ENCODE measurements at places on chromosomes 2 and 18. TPM values are rescaled to one million over a fixed set of nuclear protein-coding genes. Genes with fewer than 3 reads are reported as not detected.

DNA sequence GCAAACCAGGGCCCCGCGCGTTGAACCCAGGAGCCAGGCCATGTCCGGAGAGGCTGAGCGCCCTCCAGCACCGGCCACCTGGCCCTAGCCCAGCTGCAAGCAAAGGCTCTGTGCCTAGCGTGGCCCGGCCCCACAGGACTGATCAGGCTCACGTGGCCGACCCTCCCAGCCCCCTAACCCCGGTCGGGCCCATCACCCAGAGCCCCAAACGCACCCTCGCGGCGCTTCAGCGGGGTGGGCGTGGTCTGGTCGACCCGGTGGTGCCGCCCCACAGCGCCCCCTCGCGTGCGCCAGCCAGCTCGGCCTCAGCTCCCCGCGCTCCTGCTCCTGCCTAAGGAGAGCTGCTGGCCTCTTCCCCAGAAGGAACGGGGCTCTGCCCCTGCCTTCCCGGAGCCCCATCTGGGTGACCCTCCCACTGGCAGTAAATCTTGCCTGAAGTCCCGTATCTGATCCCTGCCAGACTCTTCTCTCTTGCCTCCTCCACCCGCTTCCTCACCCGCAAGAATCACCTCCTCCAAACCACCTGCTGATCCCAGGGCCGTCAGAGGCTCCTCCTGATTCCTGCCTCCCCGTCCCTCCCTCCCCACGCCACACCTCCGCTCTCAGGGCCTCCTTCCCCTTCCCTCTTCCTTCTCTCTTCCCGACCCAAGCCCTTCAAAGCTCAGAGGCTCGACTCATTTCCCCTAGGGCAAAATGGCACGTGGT, 12.3 kb upstream of the TEX51 start:
- peak; percentile 45 for DNase-seq

DNA sequence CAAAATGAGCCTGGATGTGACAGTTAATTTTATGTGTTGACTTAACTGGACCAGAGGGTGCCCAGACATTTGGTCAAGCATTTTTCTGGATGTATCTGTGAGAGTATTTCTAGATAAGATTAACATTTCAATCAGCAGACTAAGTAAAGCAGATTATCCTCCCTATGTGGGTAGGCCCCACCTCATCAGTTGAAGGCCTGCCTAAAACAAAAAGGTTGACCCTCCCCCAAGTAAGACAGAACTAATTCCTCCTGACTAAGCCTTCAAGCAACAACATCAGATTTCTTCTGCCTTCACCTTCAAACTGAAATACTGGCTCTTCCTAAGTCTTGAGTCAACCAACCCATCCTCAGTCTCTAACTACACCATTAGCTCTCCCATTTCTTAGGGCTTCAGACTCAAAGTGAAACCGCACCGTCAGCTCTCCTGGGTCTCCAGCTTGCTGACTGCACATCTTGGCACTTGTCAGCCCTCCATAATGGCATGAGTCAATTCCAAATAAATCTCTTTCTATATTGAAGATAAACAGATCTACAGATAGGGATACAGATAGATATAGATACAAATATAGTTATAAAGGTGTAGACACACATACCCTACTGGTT, 47.9 kb downstream of the MEMO1 start:
- DNase-seq, result no peak

GRCh38 chr2:46050489-46050888, 246.7 kb upstream of the EPAS1 start:
- no peak for DNase-seq

- DNase-seq, result no peak
These were observed 46.8 kb upstream of the RTN4 start for GRCh38 chr2:55097082-55097460.

DNA sequence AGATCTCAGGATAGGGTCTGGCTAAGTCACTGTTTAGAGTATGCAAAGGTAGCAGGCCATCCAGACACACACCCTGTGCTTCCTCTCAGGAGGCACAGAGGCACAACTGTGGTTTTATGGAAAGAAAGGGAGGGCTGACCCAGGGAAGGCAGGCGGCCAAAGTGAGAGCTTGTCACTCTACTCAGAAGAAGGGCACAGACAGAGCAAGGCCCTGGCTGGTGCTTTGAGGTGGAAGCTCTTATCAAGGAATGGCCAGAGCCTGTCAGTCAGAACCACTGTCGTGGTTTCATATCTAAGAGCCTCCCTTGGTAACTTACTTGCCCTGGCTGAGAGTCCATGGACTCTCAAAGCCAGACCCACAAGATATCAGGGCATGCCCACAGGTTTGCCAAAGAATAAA, 40.7 kb downstream of the SLC9A2 start:
- no peak for DNase-seq

- DNase-seq, result no peak
These were observed 64.1 kb downstream of the MRPS9 start for GRCh38 chr2:105102001-105102400.

DNA sequence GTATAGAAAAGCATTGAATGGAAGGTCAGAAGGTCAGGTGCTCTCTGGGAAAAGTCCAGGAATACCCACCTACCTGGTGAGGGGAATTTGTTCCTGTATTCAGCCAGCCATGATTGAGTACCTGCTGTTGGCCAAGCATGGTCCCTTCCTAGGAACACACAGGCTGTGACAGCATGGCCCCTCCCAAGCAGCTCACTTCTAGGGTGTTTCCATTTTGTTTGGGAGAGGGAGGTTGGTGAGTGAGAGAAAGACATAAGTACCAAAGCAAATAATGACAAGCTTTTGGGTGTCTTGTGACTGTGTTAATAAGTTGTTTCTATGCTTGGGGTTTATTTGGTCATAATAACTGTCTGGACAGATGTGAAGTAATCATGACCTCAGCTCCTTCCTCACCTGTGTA, 46.3 kb downstream of the CABLES1 start:
- DNase-seq, result no peak

- no peak for DNase-seq
These were observed 98.2 kb downstream of the TPO start for GRCh38 chr2:1511455-1511854.

DNA sequence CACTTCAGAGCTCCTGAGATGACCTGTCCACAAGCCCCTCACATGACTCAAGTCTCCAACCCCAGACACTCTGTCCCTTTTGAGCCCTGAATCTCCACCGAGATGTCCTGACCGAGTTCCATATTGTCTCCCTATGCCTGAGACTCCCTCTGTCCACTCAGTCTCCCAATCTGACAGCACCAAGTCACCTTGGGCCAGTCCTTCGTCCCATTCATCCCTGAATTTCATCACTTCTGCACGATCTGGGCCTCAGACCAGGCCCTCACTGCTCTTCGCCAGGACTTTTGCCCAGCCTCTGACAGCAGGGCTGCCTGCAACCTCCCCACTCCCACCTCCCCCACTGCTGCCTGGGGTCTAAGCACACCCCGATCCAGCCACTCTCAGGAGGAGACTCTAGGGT, 4.3 kb upstream of the MOCOS start:
- no peak for DNase-seq

GRCh38 chr2:154912215-154912614, 213.7 kb downstream of the KCNJ3 start:
- DNase-seq, result no peak

DNA sequence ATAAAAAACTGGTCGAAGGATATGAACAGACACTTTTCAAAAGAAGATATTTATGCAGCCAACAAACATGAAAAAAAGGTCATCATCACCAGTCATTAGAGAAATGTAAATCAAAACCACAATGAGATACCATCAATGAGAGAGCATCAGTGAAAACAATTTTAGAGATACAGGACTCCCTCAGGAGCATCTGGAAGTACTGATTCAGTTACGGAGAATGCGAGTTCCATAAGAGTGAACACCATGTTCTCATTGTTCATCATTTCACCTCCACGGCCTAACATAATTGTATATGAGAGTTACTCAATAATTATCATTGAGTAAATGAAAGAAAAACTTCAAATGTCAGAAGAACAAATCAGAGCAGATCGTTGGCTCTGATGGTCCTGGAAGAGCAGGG, 140.9 kb upstream of the TANK start:
- DNase-seq, result no peak

- DNase-seq, result no peak
These were observed 19.9 kb upstream of the UGT1A8 start for GRCh38 chr2:233597522-233597921.

DNA sequence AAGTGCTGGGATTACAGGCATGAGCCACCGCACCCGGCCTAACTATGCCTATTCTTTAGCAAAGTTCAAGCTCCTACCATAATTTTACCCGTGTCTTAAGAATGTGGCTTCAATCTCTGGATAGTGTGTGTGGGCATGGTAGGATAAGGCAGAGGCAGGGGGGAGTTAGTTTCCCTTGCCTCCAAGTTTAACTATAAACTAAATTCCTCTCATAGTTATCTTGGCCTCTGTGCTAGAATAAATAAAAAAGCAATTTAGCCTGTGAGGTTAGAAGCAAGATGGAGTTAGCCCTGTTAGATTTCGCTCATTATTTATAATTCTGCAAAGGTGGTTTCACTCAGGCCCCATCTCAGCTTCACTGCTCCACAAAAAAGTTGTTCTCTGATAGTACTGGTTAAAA, 7.0 kb upstream of the FAM98A start:
- no peak for DNase-seq

DNA sequence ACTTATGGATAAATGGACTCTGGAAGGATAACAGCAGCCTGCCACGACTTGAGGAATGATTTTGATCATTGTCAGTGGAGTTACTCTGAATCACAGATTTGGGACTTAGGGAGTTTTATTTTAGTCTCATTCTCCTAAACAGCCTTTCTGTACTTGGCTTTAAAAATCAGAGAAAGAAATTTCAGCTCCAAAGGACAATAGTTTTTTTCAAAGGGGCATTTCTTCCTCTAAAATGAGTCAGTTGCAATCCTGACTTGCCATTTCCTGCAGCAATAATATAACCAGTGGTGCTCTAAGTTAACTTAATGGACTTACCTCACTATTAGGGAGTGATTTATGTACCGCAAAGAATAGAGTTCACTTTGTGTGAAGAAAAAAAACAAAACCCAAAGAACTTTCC, 35.1 kb upstream of the MTX2 start:
- DNase-seq, result no peak

CXCR1 gene
- not detected for total RNA-seq

SERPINB2 gene
- total RNA-seq, result not detected

SERPINB4 gene
- total RNA-seq, result not detected

LYPD6 gene
- 2.4 TPM for total RNA-seq

VSNL1 gene
- not detected for total RNA-seq

CD8B2 gene
- not detected for total RNA-seq

SPEG gene
- total RNA-seq, result 7.6 TPM

STAM2 gene
- 45.4 TPM for total RNA-seq

CCL20 gene
- total RNA-seq, result not detected
